ENCODE measurements at places on chromosomes 3 and 15. TPM values are rescaled to one million over a fixed set of nuclear protein-coding genes. Genes with fewer than 3 reads are reported as not detected.

- peak overlapping the region; percentile 95 for H3K27ac ChIP-seq
- DNase-seq = no peak
- H3K27me3 ChIP-seq = no peaks in the 10 kb centered on the region
- peaks cover 26% of the 10 kb centered on the region for H3K36me3 ChIP-seq
- H3K4me1 ChIP-seq = peaks cover 73% of the 10 kb centered on the region
Measured at GRCh38 chr3:38136393-38136776, 542 bp downstream of the ACAA1 start.

GRCh38 chr3:143973259-143974021 lies 1.8 kb downstream of the DIPK2A start:
- peak; percentile 71 for DNase-seq
- H3K27ac ChIP-seq = peak overlapping the region; percentile 88
- no peaks in the 10 kb centered on the region for H3K36me3 ChIP-seq
- H3K4me1 ChIP-seq = peaks cover 32% of the 10 kb centered on the region

- H3K27ac ChIP-seq = no peak overlapping the region
- H3K4me1 ChIP-seq = no peaks in the 10 kb centered on the region
- no peak overlapping the region for H3K4me3 ChIP-seq
- no peak for DNase-seq
Measured at GRCh38 chr15:67327737-67328136, 73.2 kb downstream of the IQCH start.

DNA sequence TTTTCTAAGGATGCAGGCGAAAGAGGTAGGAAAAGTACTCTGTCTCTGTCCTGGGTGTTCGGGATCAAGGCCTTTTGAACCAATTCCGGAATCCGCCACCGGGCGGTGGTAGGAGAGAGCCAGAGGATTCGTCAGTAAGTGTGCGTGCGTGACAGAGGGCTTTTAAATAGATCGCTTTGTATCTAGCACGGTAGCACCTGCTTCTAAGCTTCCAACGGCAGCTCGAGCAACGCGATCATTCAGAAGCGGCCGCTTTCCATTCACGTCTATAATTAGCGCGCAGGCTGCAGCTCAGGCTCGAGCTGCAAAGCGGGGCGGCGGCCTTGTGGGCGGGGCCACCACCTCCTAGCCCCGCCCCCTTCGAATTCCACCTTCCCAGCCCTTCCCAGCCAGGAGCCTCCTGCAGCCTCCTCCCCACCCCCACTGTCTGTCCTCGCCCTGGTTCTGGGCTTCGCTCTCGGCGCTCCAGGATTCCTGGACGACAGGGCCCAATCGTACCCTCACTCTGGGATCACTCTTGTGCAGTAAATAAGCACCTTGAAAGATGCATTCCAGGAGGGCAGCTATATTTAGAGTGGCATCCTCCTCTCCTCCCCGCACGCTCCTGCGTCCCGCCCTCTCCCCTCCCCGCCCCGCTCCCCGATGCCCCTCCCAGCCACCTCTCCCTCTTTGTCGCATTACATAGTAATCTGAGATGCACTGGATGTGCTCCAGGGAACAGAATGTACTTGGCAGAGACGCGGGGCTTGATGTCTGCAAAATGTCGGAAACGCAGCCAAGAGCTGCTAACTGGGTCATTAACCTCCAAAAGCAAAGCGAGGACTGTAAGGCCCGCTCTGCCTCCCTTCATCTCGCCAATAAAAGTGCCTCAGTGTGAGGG lies 224.1 kb upstream of the TPRG1 start:
- H3K36me3 ChIP-seq = no peaks in the 10 kb centered on the region
- DNase-seq = peak; percentile 95
- H3K27ac ChIP-seq = peak overlapping the region; percentile 94
- peak overlapping the region; percentile 67 for H3K4me3 ChIP-seq
- H3K4me1 ChIP-seq = peaks cover 45% of the 10 kb centered on the region

- peaks cover 34% of the 10 kb centered on the region for H3K27me3 ChIP-seq
- DNase-seq = peak; percentile 57
- H3K4me1 ChIP-seq = no peaks in the 10 kb centered on the region
- no peak overlapping the region for H3K27ac ChIP-seq
- H3K4me3 ChIP-seq = no peak overlapping the region
Measured at GRCh38 chr3:109081746-109082510, 36.0 kb downstream of the MORC1 start.

DNA sequence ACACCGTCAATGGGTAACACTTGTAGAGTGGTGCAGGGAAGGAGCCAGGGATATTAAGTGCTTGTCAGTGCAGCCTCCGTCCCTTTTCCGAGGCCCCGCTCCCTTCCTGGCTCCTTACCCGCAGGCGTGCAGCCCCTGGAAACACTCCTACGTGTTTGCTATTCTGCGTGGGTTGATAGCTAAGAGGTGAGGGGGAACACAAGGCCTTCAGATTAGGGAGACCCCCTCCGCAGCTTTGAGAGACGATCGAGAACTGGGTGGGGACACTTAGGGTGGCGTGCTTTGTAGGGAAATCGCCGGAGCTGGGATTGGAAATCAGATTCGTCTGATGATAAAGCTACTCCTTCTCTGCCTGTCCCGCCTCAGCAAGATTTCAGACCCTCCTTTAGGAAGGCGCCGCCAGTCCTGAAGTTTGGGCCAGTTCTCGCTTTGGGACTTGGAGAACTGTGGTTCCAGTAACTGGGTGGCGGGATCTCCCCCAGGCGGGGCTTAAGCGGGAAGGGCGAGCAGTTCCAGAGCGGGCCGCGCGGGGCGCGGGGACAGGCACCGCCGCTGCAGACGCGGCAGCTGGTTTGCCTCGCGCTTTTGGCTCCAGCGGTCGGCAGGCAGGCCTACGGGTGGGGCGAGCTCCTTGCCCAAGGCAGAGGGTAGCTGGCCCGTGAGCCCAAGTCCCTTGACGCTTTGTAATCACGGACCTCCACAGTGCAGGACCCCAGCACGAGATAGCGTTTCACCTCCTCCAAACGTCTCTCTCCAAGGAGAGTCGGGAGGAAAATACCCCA lies 8.0 kb upstream of the FAM107A start:
- H3K4me3 ChIP-seq = peak overlapping the region; percentile 87
- no peaks in the 10 kb centered on the region for H3K27me3 ChIP-seq
- DNase-seq = peak; percentile 85

The SLC28A2 gene
- not detected for total RNA-seq
